ENCODE measurements at places on chromosomes 4 and X.
A peak's percentile ranks its signal among the peaks of the same experiment; 100 is the strongest.

GRCh38 chrX:107000013-107000515, at the start of gene MORC4:
MORC4 (minus strand) TSS chrX:107000212; CDS start chrX:106999969, 243 bp downstream.
- DNase-seq: peak; percentile 87

DNA sequence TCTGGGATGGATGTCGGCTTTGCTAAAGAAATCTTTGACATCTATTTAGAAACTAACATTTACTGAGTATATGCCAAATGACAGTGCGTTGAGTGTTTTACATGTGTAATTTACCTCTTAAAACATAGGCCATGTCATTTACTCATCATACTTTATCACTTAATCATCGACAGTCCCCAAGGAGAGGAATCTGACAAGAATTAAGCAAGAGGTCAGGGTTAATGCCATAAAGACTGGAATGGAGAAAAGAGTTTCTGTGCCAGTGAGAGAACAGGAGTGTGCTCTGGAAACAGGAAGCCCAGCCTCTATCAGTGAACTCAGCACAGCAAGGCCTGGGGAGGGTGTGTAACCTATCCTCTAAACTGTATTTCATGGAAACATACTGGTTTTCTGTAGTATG, 28.0 kb upstream of the AMOT start:
- no peak for DNase-seq

- no peak for DNase-seq
These were observed 113.8 kb downstream of the PCDH19 start for GRCh38 chrX:100296183-100296753.

DNA sequence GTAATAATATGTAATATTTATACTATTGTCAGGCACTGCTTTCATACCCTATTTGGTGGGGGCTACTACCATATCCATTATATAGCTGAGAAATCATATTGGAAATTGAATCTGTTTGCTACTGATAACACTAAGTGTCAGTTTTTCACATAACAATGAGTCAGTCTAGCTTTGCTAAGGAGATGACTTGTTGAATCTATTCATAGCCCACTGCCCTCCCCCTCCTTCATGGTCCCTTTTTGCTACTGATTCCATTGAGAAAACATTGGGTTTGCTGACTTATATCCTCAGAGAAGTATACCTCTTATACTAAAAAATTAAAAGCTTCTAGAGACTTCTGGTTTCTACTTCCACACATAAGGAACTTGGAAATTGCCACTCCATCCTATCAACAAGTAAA, 1898.4 kb downstream of the STIM2 start:
- no peak for DNase-seq

- DNase-seq: no peak
These were observed 30.5 kb downstream of the RHOH start for GRCh38 chr4:40227284-40227683.

GRCh38 chr4:148120216-148120615, 322.0 kb downstream of the NR3C2 start:
- DNase-seq: no peak

DNA sequence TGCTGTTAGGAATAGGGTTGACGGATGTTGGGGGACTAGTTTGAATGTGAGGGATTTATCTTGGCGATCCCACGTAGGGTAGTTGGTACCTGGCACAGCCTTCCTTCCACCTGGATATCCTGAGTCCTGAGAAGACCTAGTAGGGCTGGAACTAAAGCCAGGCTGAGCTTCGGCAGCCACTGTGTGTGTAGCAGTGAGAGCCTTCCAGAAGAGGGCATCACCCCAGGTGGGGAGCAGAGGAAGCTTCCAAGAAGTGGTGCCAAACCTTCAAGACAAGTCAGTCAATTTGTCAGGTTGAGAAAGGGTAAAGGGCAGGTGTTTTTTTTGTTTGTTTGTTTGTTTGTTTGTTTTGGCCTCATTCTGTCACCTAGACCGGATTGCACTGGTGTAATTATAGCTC, 1.2 kb upstream of the FGFBP2 start:
- no peak for DNase-seq

DNA sequence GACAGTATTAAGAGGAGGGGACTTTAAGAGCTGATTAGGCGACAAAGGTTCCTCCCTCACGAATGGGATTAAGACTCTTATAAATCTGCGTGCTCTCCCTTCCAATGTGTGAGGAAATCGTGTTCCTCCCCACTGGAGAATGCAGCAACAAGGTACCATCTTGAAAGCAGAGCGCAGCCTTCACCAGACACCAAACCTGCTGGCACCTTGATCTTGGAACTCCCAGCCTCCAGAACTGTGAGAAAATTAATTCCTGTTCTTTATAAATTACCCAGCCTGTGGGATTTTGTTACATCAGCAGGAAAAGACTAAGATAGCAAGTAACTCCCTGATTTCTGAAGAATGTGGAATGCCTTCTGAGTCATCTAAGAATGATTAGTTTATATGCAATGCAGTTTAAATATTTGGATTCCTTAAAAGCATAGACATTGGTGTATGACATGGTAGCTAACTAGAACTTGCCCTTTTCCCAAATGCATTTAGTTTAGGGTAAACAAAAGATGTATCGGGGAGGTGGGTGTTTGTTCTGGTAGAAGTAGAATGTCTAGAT, 86.1 kb downstream of the USP46 start:
- no peak for DNase-seq

- DNase-seq: no peak
These were observed 274.0 kb downstream of the INPP4B start for GRCh38 chr4:142572071-142572470.

DNA sequence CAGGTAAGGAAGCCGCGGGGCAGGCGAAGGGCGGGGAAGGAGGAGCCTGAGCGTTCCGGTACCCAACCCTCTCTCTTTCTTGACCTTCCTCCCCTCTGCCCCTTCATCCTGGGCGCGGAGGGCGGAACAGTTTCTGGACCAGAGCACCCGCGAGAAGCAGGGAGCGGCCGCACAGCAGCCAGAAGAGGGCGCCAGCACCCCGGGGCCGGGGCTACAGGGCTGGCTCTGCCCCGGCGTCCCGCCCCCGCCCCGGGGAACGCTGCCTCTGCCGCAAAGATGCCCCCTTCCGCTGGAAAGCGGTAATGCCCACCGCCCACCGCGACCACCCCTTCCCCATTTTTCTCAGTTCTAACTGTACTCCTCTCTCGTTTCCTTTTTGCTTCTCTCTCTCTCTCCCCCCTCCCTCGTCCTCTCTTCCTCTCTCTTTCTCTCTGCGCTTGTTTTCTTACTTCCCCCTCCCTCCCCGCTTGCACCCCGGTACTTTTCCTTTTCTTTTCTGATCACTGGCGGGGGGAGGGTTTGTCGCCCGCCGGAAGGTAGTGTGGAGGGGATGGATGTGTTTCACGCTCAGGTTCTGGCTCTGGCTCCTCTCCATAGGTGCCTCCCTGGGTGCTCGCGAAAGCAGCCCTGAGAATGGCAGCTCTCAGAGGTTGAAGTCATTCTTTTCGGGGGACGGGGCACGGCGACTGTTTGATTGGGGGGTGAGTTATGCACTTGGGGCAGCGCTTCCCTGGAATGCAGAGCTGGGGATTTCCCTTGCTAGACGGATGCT, 13.1 kb upstream of the PRDM8 start:
- peak; percentile 98 for DNase-seq
